ENCODE measurements at places on chromosomes 5 and 9. TPM values are rescaled to one million over a fixed set of nuclear protein-coding genes. Genes with fewer than 3 reads are reported as not detected.

Gene PRR7
- total RNA-seq: 11.7 TPM

Gene PCDHGA7
- 0.41 TPM for total RNA-seq

Gene HRH2
- total RNA-seq: 1.2 TPM

Gene TLR4
- total RNA-seq: not detected

Gene COMMD10
- 31.6 TPM for total RNA-seq

Gene COL15A1
- total RNA-seq: not detected

Gene TTC23L
- 2.8 TPM for total RNA-seq

Gene SNX2
- total RNA-seq: 57.0 TPM
